ENCODE measurements at places on chromosomes 1 and 21.

DNA sequence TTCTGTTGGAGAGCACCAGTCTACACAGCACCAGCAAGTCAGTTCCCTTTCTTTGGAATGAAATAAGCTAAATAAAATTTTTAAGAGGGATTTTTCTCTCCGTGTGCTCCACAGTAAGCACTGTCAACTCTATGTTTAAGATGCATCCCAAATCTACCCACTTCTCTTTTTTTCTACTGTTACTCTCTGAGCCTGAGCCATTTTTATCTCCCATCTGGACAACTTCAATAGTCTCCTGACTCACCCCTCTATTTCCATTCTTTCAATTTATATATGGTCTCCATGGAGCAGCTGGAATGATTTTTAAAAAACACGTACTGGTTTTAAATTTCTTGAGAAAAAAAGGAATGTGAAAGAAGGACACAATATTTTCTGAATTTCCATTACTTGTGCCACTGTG, 24.7 kb upstream of the CCT8 start:
- DNase-seq = no peak

DNA sequence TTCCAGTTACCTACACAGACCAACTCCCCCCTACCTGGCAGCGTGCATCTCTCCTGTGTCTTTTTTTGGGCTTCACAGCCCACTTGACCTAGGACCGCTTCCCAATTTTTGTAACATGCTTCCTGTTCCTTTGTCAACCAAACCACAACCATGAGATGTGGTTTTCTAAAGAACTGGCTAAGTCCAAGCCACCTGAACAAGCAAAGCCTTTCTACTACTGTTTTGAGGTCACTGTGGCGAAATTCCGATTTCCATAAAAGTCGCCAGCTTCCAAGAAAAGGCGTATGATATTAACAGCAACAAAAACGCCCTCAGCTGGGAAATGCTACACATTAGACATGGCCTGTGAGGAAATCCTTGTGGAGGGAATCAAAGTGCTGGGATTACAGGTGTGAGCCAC, 12.7 kb upstream of the AK2 start:
- no peak for DNase-seq

- no peak for DNase-seq
These were observed 996 bp upstream of the SH3BGRL3 start for GRCh38 chr1:26278724-26279455.

GRCh38 chr1:24764848-24765247, 19.6 kb downstream of the CLIC4 start:
- DNase-seq = no peak

DNA sequence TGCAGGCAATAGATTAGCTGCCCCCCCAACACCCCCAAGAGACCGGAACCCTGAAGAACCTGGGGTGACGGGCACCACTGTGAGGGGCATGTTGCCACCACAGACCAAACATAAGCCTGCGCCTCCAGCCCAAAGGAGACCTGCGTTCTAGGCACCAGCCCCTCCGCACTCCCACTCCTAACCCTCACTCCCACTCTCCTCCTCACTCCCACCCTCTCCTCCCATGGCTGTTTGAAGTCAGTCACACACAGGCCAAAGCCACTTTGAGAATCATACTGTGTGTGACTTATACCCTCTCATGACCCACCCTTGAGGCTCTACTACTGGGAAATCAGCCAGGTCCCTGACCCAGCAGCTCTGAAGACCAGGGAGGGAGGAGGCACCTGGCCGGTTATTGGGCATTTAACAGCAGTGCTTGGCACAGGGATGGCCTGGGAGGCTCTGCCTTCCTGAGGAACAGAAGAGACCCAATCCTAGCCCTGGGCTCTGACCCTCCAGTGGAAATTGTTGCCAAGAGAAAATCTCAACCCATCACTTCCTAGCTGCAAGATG, 43.5 kb downstream of the FBXO2 start:
- no peak for DNase-seq

GRCh38 chr1:232613752-232614381, 16.1 kb downstream of the SIPA1L2 start:
- no peak for DNase-seq

- DNase-seq = no peak
These were observed 357.0 kb upstream of the PRMT6 start for GRCh38 chr1:106699433-106699832.

DNA sequence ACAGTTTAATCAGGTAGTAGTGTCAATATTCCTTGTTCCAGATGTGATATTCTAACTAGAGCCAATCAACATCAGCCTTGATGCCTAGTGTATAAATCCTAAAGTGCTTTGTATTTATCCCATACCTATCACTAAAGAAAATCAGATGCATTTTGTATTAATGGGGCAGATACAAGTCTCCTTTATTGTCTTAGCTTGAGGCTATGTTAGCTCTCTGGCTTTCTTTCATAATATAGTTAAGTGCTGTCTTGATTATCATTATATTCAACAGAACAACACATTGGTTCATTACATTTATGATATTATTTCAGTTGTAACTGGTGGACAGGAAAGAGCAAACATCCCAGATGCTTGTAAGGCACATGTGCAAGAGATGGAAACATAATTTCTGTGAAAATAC, 338.8 kb downstream of the PLA2G4A start:
- DNase-seq = no peak

DNA sequence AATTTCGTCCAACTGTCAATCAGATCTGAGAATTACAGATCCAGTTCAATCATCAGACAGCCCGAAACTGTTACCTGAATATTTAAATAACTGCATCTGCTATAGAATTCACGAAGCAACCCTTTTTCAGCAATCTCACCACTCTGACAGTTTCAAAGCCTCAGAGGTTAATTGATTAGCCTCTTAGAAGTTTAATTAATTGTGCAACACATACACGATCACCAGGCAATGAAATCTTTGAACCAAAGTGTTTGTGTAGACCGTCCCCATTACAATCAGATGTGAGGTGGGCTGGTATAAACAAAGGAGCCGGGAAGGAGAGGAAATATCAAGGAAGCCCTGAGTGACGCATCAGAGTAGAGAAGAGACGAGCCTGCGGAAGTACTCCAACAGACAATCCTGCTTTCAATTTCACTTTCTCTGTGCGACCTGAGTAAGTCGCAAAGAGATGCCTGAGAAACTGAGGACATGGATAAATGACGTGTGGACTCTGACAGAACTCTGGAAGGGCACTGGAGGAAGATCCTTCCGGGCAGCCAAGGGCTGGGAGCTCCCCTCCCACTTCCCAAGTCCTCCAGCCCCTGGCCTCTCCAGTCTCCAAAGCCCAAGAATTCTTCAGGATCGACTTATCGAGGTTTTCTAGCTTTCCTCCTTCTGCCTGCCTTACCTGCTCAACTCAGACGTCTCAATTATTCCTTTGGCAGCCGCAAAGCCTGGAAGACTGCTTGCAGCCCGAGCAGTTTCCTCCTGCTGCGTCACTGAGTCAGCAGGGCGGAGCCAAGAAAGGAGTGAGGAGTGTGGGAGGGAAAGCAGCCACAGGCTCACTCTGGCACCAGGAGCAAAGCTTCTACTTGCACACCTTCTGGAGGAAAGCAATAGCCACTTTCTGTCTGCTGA, at the start of gene RNASEL:
Gene RNASEL, minus strand, starts transcription at position 757 of the 897 bp plus-strand sequence. CDS start 2,450 bp downstream, outside the sequence.
- no peak for DNase-seq

DNA sequence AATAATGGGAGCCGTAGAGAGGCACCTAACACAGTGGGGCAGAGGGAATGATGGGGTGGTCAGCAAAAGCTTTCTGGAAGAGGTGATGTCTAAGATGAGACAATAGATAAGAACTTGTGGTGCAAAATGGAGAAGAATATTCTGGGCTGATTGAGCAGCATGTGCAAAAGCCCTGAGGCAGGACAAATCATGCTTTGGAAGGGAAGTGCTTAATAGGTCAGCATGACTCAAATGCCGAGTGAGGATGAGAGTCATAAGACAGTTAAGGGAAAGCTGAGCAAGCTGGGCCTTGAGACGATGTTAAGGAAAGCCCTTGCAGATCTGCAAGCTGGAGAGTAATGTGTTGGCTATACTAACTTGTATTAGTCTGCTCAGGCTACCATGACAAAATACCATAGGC, 37.3 kb upstream of the ASB17 start:
- DNase-seq = no peak

DNA sequence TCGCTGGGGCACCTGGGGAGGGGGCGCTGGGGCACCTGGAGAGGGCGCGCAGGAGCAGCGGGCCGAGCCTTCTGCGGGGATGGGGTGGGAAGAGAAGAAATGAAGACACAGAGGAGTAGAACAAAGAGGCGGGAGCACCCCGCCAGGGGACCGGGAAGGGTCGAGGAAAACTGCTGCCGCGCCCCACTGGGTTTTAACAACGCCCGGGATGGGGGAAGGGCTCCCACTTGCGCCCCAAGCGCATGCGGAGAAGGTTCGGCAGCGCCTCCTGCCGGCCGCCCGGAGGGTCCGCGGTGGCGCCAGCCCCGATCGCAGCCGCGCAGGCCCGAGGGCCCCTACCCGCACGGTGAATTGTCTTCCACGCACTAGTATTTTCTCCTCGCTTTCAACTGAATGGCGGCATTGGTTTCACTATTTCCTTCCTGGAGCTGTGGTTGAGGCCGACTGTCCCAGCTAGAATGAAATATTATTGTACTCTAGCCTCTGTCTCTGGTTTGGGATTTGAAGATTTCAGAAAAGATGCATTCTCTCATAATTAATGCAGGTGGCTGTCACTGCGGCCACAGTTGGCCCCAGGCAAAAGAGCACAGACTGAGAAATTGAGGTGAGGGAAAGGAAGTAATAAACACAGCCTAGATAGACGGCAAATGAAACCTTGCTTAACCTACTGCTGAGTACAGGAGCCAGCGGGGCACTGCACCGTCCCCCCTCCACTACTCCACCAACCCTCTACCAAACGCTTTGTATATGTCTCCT, 57.3 kb downstream of the MAB21L3 start:
- no peak for DNase-seq

DNA sequence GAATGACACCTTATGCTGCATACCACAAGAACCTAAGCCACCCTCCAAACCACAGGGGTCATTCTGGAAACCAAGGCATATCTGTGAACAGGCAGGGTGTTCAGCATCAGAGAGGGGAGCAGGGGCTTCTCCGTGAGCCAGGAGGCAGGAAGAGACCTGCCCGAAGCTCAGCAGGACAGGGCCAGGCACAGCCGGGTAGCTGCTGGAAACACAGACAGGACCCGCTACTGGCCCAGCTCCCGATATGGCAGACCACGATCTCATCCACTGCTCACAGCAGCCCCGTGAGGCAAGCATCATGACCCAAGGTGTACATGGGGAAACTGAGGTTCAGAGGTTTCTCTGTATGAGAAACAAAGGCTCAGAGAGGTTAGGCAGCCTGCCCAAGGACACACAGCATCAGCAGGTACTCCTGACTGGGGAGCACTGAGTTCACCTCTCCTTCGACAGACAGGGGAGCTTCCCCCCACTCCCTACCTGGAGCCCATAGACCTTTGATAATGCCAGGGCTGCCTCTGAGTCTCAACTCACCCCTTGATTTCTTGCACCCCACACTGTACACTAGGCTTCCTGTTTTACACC, 317.7 kb downstream of the MATN1 start:
- DNase-seq = no peak

GRCh38 chr1:205676597-205676996, 3.7 kb downstream of the SLC45A3 start:
- no peak for DNase-seq
